COR-L47 (cell line): ENCODE measurements at places on chromosomes 4 and X.

DNA sequence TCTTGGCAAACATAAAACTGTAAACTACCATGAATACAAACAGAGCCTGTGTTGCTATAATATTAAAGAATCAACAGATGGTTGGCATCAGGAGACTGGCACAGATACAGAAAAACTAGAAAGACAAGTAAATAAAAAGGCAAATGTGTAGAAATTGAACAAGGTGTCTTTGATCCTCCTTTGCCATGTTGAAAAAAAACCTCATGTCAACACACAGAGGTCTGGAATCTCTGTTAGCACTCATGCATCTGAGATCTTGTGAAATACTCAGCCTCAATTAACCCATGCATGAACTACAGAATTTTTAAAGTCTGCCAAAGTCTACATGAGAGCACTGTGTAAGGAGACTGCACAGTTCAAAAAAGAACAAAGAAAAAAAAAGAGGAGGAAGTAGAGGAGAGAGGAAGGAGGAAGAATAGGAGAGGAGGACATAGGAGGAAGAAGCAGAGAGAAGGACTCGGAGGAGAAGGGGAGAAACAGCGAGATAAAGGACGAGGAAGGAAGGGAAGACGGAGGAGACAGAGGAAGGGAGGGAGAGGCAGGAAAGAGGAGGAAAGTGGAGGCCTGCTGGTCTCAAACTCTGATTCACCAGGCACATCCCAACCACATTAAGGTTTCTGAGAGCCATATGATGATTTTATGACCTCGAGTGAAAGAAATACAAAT lies 52.8 kb downstream of the PRDM5 start:
- DNase-seq, result no peak

DNA sequence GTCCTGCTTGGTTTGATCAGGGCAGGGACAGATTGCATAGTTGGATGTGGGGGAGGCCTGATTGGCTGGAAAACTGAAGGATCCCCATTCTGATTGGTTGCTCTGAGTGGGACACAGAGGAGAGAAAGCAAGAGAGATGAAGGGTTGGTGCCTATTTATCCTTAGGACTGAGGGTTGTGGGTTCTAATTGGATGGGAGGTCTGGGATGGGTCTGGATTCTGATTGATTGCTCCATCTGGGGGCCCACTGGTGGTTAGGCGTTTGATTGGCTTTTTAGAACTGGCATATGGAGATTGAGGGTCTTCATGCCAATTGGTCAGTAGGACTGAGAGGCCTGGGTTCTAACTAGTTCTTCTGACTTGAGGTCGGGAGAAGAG lies 644 bp upstream of the EBP start:
- DNase-seq, result no peak

GRCh38 chr4:43379016-43379415 lies 486.5 kb downstream of the GRXCR1 start:
- no peak for DNase-seq

- no peak for DNase-seq
Measured at GRCh38 chr4:108024878-108025165, 35.1 kb downstream of the HADH start.

DNA sequence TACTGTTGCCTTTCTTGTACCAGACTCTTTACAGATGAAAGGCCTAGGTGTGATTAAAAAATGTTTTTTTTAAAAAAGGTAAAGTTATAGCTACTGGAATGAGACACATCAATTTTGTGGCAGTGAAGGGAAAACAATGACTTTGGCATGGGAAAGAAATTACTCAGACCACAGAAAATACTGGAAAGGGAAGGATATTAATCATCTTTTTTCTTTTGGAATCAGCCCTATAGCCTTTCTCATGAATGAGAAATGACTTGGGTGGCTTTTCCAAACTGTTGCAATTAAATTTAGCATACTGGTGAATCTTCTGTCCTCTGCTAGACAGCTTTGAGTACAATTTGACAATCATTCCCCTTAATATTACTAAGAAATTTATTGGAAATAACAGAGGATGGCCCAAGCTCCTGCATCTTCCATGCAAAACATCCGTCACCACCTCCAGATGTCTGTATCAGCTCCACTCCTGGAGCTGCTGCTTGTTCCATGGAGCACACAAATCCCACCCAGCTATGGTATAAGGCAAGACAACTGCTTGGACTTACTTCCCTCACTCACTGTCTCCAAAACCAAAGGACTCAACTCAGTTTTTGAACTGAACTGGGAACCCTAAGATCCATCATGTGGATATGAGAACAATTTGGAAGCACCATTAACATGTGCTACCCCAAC lies 97.6 kb upstream of the ARSJ start:
- DNase-seq, result no peak

GRCh38 chr4:8739317-8739716 lies 132.3 kb downstream of the HMX1 start:
- DNase-seq, result no peak
